Fibroblast of pulmonary artery (primary cell): ENCODE measurements at places on chromosomes 5 and 9.
A peak's percentile ranks its signal among the peaks of the same experiment; 100 is the strongest.

DNA sequence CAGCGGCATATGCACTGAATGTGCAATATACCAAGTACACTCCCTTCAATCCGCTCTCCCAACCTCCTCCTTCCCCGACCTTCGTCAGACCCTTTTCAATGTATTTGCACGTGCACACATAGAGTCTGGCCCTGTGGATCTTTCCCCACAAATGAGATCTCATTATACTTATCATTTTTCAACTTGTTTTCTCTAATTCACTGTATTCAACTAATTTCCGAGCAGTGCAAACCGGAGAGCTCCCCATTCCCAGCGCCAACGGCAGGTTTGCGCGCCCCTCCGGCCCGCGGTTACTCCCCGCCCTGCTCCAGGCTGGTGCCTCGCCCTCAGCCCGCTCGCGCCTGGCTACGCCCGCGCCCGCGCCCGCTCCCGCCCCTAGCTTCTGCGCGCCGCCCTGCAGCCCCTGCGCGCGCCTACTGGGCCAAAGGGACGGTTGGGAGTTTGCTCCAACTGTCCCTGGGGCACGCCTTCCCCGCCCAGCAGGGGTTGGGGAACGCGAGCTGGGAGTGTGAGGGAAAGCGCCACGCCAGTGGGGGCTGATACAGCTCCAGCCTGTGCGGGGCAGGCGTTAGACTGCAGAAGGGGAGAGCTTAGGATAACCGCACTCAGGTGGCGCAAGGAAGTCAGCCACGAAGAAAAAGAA is 3.3 kb upstream of the CDC20B start:
- DNase-seq = no peak

DNA sequence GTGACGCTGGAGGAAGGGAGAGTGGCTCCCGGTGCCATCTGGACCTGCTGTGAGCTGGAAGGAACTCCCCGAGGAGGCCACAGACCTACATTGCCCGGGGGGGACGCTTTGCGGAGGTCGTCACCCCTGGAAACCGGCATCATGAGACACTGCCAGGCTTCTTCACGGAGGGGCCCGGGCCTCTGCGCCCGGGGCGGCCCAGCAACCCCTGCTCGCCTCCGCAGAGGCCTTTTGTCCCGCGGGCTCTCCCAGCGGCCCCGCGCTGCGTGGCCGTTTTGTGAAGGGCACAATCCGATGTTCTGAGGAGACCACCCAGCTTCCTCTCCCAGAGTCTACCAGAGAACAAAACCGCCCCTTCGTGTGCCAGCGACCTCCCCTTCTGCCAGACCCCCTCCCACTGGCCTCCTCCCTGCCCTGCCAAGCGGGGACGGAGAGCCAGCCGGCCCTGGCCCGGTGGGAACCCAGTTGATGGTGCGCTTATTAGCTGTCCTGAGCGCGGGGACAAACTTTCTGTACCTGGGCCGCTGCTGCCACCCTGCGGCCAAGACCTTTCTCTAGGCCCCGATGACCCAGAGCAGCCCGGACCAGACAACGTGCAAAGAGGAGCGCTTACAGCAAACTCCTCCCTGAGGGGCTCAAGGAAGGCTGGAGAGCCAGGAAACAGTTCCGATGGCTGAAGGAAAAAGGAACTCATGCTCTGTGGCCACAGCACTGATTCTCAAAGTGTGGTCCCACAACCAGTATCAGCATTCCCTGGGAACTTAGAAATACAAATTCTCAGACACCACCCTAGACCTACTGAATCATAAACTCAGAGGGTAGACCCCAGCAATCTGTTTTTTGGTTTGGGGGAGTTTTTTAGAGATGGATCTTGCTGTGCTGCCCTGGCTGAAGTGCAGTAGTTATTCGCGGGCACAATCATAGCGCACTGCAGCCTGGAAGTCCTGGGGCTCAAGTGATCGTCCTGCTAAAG is 86.7 kb downstream of the SLC1A3 start:
- DNase-seq = peak; percentile 77

GRCh38 chr5:173464813-173465212 is 136.6 kb upstream of the STC2 start:
- no peak for DNase-seq

GRCh38 chr5:57442080-57442839 is 40.4 kb downstream of the ACTBL2 start:
- peak; percentile 96 for DNase-seq

DNA sequence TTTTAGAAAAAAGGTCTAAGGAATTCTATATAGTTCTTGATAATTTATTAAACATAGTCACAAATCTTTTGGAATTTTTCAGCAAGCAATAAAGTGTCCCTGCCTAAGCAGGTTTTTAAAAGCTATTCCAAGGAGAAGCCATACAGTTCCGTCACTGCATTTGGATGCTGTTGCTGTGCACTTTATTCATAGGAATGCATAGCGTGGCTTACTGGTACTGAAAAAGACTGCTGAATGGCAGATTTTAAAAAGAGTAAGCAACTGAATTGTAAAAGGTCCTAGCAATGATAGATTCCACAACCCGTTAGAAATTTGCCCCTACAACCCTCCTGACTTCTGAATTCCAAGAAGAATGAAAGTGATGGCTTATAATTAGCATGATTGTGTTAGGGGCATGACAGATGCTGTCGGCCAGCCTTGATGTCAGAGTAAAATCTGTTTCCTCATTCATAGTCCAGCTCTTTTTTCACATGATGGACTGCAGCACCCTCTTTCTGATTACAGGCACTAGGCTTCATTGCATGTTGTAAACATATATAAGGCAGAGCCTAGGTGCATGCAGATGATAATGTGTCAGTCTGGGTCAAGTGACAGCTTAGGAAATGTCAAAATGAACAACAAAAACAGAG is 227.0 kb downstream of the PDE4D start:
- no peak for DNase-seq

- no peak for DNase-seq
Measured at GRCh38 chr9:81424431-81424830, 264.9 kb downstream of the TLE1 start.

DNA sequence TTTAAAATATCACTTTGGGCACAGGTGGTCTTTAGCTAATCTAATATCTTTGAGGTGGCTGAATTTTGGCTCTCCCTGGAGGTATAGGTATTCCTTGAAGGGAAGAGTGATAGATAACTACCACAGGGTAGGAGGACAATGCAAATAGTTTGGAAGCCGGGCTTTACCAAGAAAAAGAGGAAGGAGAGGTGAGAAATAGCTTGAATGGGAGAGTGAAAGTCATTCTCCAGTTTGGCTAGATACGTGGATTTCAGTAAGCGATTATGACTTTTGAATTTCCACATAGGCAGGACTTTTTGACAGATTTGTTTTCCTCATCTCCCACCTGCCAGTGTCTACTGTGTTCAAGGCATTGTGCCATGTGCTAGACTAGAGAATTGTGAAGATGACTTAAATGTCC is 45.5 kb downstream of the RASA1 start:
- DNase-seq = no peak

DNA sequence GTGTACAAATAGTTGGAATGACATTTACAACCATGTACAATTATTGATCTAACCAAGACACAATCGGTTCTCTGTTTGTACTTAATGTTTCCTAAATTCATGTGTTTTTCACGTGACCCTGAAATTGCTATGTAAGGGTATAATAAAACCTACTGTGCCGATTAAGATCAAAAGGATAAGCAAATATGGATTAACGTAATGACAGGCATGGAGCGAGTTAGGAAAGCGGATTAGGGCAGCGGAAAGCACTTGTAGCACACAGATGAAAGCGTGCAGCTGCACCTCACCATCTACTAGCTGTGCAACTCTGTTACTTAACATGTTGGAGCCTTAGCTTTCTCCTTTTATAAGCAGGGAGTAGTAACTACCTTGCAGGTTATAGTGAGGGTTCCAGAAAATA is 38.3 kb upstream of the ZFYVE16 start:
- DNase-seq = no peak

DNA sequence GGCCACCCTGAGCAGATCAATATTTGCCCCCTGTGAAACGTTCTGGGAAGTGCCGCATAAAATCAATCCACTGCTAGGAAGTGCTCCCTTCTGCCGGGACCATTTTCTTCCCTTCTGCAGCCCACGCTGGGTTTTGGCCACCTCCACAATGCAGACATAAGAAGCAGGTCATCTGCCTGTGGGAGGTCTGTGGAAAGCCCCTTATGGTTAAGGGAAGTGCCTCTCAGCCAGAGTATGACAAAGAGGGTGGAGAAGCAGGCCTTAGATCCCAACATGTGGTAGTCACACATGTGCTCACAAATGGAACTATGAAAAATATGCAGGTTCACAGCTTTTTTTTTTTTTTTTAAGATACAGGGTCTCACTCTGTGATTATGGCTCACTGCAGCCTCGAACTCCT is 82.8 kb downstream of the SLC1A3 start:
- DNase-seq = no peak

GRCh38 chr5:98929710-98930298 is 997 bp upstream of the CHD1 start:
- DNase-seq = no peak

DNA sequence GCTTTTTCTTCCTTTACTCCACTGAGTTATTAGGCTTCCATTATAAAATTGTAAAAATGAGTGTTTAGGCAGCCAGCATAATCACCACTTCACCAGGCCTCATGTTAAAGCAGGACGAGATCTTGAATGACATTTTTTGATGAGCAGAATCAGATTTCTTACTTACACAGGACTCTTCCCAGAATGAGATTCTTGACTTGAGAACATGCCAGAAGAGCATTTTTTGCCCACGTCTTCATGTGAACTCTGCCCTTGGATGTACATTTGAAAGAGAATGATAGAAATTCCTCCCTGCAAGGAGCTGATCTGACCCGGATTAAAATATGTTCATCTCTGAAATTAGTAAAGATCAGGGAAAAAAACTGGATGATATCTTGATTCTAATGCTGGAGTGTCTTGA is 212.1 kb upstream of the ADRA1B start:
- no peak for DNase-seq

DNA sequence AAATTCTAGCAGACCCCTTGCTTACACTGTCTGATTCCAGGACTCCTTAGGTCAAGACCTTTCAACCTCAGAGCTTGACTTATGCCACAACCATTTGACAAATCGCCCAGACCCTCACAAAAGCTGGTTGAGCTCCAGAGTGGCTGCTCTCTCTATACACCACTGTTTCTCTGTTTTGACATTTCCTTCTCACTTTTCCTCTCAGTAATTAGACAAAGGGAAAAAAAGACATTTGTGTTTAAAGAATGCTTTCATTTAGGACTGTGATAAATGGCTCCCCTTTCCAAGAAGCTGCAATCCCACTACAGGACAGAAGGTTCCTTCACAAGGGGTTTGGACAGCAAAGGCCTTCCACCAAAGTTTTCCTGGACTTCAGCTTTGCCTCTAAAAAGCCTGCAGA is 601.3 kb downstream of the NR2F1-AS1 start:
- DNase-seq = no peak

GRCh38 chr9:131277910-131278701 is 1.8 kb upstream of the FAM78A start:
- peak; percentile 81 for DNase-seq

DNA sequence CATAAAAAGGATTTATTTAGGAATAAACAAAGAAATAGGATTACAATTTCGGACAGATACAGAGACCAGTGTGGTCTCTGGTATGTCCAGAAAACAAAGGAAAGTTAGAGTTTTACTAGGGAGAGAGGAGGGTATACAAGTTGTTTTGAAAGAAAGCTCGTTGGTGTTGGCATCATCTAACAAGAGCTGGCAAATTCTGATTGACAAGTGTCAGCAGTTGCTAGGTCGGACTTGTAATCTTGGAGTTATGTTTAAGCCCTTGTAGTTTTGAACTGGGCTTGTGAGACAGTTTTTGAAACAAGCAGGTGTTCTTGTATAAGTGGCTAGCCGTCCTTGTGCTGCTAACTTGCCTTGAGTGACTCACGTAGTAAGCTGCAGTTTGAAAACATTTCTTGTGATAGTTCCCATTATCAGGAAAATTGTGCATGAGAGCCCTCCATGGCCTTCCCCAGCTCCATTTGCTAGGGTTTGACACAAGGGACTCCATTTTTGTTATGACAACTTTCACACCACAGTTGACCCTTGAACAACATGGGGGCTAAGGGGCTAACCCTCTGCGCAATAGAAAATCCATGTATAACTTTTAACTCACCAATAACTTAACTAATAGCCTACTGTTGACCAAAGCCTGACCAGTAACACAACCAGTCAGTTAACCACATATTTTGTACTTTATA is 48.1 kb downstream of the ZNF622 start:
- DNase-seq = no peak

DNA sequence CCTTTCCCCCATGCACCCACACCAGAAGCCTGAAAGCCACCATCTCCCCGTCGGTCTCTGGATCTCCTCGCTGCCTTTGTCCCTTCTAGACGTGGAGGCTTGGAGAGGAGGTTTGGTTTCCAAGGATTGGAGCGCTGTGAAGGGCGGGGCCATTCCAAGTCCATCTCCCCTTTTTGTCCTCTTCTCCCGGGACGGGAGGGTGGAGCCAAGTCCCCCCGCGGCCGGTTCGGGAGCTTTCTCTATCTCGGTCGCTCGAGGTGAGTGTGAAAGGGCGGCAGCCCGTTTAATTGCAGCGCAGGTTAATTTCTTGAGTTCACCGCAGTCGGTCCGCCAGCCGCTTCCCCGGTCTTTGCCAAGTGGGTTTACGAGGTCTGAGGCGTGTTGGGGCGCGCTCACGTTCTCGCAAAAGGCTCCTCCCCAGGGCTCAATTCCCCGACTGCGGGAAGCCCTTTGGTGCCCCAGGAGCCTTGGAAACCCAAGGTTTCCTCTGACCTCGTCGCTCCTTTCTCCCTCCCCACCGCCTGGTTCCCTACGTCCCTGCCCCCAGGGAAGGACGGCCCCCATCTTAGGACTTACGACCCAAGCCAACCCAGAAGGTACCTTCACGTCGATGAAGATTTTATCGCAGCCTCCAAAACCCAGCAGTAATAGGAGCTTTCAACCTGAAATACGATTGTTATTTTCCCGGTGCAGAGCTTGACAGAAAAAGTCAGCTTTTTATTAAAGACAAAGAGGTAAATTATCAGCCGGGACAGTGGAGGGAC is 2.8 kb upstream of the ZNF462 start:
- peak; percentile 28 for DNase-seq

- DNase-seq = no peak
Measured at GRCh38 chr5:77777911-77778310, 1.8 kb upstream of the TBCA start.
